Neural crest cell (in vitro differentiated cells): ENCODE measurements at places on chromosomes 2 and 18. TPM values are rescaled to one million over a fixed set of nuclear protein-coding genes. Genes with fewer than 3 reads are reported as not detected.

- H3K27me3 ChIP-seq: no peaks in the 10 kb centered on the region
- peaks cover under 1% of the 10 kb centered on the region for H3K36me3 ChIP-seq
- H3K4me1 ChIP-seq: peaks cover 16% of the 10 kb centered on the region
- no peak overlapping the region for H3K27ac ChIP-seq
These were observed 102.0 kb upstream of the SLC38A11 start for GRCh38 chr2:165057308-165057707.

DIPK1C gene
- total RNA-seq: not detected in 2 replicates

KIF1A gene
- total RNA-seq: 90.9 and 91.3 TPM in 2 replicates

DNA sequence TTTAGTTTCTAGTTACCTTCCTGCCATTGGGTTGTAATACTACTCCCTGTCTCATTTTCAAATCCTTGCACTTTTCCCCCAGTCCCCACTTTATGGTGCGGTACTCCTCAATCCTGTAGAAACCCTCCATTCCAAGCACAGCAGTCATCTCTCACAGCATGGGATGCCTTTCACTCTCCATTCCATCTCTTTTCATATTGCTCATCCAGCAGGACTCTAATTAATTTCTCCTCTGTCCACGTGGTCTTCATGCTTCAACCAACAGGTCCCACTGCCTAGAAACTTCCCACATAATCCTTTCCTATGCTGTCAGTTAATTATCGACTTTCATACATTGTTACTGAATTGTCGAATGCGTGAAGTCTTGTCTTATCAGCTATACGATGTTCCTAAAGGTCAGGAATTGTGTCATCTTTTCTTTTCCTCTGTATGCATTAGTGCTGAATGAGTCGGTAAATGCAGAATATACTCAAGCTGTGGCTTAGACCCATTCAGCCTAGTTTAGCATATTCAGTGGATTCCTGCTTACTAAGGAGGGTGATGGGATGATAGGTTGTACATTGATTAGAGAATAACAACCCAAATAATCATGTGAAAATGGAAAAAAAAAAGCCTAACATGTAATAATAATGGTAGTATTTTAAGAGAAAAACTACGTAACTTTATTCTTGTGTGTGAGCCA is 89.7 kb downstream of the CRIM1 start:
- H3K4me1 ChIP-seq: peaks cover 6% of the 10 kb centered on the region
- peaks cover 11% of the 10 kb centered on the region for H3K36me3 ChIP-seq

DNA sequence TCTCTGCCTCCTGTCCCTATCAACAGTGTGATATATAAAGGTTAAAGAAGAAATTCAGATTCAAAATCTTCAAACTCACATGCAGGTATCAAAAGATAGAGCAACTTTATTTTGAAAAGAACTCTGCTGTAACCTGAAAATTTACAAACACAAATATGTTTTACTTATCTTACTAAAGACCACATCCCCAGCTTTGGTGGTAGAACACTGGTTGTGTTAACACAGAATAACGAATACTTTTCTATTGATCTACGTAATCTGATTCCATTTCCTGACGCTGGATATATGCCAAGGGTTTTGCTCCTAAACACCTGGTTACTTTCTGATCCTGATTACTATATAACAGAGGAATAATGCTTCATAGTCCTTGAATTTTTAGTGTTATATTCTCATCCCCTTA is 23.1 kb upstream of the SLC39A10 start:
- no peak overlapping the region for H3K4me3 ChIP-seq
- no peak for DNase-seq
- H3K27ac ChIP-seq: no peak overlapping the region
- H3K36me3 ChIP-seq: no peaks in the 10 kb centered on the region

DNA sequence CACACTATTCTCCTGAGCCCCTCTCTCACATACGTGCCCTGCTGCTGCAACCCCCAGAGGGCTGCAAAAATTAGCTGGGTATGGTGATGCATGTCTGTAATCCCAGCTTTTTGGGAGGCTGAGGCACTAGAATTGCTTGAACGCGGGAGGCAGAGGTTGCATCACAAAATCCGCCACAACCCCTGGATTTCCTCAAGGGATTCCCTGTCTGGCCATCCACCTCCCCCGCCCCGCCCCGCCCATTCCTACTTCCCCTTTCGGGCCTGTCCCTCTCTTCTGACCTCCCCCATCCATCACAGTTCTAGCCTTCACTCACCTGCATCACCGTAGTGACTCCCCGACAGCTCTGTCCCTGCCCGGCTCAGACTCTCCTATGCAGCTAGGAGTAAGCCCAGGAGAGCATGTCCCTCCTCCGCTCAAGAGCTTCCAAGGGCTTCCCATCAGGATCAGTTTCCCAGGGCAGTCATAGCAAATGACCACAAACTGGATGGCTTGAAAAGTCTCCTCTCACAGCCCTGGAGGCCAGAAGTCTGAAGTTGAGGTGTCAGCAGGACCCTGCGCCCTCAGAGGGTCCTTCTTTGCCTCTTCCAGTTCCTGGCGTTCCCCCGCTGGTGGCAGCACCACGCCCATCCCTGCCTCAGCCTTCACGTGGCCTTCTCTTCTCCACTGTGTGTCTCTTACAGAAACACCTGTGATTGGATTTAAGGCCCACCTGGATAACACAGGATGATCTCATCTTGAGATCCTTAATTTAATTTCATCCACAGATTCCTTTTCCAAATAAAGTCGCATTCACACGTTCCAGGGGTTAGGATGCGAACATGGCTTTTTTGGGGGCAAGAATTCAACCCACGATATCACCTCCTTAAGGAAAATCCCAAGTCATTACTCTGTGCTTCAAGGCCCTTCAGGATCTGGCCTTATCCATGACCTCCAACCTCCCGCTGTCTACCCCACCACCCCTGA is 58.5 kb downstream of the HS1BP3 start:
- no peaks in the 10 kb centered on the region for H3K27me3 ChIP-seq
- H3K4me3 ChIP-seq: no peak overlapping the region
- no peak overlapping the region for H3K27ac ChIP-seq
- no peak for DNase-seq
- H3K36me3 ChIP-seq: no peaks in the 10 kb centered on the region

DUSP2 gene
- total RNA-seq: 1.0 and 1.1 TPM in 2 replicates

DNA sequence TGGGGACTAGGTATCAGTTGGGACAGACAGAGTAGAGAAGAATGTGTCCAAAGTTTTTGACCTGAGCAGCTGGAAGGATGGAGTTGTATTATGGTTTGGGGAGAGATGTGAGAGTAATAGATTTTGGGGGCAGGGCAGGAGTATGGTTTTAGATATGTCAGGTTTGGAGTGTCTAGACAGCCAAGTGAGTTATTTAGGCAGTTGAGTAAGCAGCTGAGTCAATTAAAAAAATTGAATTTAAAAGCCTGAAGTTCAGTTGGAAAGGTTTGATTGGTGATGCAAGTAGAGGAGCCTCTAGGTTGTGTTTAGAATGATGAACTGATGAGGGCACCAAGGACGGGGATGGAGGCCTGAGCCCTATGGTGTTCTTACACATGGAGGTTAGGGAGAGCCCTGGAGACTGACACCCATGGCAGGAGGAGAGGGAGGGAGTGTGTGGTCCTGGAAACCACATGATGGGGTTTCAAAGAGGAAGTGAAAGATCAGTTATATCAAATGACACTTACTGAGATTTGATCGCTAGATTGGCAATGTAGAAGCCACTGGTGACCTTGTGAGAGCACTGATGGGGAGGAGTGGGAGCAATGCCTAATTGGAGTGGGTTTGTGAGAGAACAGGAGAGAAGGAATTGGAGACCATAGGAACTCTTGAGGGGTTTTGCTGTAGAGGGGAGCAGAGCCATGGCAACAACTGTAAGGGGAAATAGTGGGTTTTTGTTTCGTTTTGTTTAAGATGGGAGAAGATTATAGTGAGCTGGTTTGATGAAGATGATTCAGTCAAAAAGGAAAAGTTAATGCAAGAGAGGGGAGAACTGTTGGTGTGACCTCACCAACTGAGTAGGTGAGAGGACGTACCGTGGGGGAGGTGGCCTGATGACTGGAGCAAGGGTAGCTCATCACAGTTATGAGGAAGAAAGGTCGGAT is 10.3 kb downstream of the ITGA6 start:
- no peak overlapping the region for H3K4me3 ChIP-seq
- no peak for DNase-seq
- peaks cover 39% of the 10 kb centered on the region for H3K4me1 ChIP-seq
- H3K36me3 ChIP-seq: no peaks in the 10 kb centered on the region

DNA sequence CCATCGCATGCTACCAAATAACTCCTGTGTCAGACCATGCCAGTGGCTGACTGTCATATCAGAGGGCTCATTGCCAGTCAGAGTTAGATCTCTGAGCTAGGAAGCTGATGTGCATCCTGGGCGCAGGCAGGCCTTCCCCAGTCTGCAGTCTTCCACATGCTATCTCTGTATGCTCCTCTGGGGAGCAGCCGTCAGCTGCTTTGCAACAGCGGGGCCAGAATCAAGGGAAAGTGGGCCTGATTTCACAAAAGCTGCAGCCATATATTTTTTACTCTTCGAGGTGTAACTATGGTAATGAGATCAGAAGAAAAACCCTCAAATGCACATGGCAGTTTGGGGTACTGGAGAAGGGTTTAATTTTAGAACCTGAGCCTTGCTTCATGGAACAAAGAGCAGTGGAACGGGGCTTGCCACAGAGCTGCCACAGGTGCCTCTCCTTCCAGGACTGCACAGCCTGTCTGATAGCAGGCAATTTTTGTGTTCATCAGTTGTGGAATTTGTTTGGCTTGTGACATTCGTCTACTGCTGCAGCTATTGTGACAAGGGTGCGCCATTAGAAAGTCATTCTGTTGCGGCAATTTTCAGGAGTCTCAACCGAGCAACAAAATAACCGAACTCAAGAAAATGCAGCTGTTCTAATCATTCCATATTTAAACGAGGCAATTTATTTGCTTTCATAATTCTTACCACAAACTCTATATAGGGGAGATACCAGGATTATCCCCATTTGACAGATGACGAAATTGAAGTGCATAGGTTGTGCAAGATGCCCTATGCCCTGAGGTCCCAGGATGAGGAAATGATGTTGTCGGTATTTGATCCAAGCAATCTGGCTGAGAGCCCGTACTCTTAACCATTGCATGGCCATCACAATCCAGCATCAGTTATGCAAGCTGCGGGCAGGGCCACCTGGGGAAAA is 109.6 kb upstream of the CYRIA start:
- H3K4me3 ChIP-seq: no peak overlapping the region
- peaks cover 5% of the 10 kb centered on the region for H3K4me1 ChIP-seq
- H3K36me3 ChIP-seq: no peaks in the 10 kb centered on the region
- no peak overlapping the region for H3K27ac ChIP-seq

GRCh38 chr18:3114026-3114425 is 101.1 kb upstream of the LPIN2 start:
- H3K4me1 ChIP-seq: peaks cover 15% of the 10 kb centered on the region
- no peaks in the 10 kb centered on the region for H3K36me3 ChIP-seq
- H3K27me3 ChIP-seq: no peaks in the 10 kb centered on the region
- DNase-seq: no peak
- no peak overlapping the region for H3K4me3 ChIP-seq

RAB10 gene
- total RNA-seq: 112 and 113 TPM in 2 replicates
